Activated naive CD4-positive, alpha-beta T cell treated with anti-CD3 and anti-CD28 coated beads for 36 hours (primary cell): ENCODE measurements at places on chromosomes 3 and 15. TPM values are rescaled to one million over a fixed set of nuclear protein-coding genes. Genes with fewer than 3 reads are reported as not detected.
A peak's percentile ranks its signal among the peaks of the same experiment; 100 is the strongest.

DNA sequence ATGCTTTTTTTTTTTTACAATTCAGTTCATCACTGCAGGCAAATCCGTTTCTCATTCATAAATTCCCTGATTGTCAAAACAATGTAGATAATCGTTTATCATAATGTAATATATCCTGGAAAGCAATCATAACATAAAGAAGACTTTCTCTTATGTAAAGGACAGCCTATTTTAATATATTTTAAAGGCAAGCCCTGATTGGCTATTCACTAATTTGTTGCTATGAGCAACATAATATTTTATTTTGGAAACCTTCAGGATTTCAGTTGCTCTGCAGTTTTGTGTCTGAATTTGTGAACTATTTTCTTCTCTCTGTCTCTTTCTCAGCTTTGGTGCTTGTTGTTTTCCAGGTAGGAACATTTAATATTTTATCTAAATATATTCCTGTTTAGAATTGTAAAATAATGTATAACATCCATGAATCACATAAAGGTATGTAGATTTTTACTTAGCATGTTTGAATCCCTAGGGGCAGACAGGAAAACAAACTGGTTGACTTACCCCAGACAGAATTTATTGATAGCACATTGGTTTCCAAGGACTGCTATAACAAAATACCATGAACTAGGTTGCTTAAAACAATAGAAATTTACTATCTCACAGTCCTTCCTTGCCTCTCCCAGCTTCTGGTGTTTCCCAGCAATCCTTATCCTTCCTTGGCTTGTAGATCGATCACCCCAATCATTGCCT, 253.5 kb downstream of the CDIN1 start:
- DNase-seq, result no peak

GRCh38 chr15:94174399-94174802, 57.0 kb upstream of the MCTP2 start:
- peak; percentile 26 for DNase-seq

GRCh38 chr3:13548696-13549622, at the start of gene FBLN2:
Gene FBLN2 (plus strand): TSS chr3:13549125. CDS start chr3:13570356, 21,231 bp downstream.
- DNase-seq, result no peak

GRCh38 chr3:141812084-141812483, 48.9 kb downstream of the GRK7 start:
- DNase-seq, result no peak

DNA sequence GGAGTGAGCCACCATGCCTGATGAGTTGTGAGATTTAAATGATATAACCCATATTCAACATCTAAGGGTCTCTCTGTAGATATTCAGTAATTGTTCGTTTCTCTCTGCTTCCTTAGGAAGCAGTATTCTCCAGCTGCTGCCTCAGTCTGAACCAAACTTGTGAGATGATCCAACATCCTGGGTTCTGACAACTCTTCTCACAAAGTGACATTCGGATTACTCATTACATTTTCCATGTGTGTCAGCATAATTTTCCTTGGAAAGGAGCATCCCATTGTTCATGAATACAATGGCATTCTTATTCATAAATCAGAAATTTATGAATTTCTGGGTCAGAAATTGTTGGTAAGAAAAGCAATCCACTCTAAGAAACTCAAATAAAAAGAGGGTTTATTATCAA, 15.0 kb upstream of the SEC22A start:
- DNase-seq, result no peak

ATG7 gene
- total RNA-seq, result 25.9 TPM

TM2D3 gene
- 52.8 TPM for total RNA-seq
